Progenitor cell of endocrine pancreas (in vitro differentiated cells): ENCODE measurements at places on chromosomes 1 and 21.

DNA sequence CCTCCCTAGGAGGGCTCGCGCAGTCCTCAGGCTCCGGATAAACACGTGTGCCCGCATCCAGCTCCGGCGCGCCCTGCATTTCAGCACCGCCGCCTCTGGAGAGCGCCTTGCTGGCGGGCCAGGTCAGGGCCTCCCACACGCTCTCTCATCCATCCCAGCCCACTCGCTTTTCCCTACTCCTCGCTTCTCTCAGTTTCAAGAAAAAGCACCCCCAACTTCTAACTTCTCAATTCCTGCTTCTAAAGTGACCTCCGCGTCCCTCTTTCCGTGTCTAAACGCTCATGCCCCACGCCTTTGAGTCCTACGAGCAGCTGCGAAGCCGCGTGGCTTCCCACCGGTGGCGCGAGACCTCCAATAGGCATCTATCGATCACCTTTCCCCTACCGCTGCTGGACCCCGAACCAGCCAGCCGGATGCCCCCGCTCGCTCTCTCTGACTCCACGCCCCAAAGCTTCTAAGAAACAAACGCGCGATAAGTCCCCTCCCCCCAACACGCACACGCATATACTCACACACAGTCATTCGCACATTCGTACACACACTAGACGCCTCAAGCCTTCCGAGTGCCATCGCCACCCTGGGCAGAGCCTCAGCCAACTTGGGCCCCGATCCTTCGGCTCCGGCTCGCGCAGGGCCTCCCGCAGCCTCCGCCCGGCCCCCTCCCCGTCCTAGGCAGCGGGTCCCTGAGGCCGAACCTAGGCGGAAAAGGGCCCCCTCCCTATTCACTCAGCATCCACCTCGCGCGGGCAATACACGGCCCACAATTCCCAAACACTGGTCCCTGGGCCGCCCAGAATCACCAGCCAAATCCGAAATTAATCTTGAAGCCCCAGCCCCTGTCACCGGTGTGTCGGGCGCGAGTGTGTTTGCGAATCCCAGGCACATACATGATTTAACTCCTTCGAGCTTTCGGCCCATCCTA, 1.1 kb downstream of the NMNAT2 start:
- peak; percentile 81 for DNase-seq

DNA sequence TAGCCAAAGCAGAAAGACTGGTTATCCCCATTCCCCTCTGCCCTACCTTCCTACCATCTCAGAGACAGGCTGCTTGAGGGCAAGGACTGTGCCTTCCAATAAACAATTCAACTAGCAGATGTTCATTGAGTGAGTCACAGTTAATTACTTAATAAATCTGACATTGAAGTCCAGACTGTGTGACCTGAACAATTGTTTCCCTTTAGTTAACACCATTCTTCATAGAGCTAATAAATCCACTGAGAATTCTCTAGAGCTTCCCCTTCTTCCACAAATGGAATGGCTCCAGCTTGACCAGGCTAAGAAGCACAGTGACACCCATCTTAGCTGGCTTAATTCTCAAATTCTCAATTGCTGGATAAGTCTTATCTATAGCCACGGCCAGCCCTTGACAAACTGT, 61.9 kb upstream of the GJA5 start:
- no peak for DNase-seq

- no peak for DNase-seq
These were observed 17.3 kb upstream of the ADARB1 start for GRCh38 chr21:45056917-45057560.

DNA sequence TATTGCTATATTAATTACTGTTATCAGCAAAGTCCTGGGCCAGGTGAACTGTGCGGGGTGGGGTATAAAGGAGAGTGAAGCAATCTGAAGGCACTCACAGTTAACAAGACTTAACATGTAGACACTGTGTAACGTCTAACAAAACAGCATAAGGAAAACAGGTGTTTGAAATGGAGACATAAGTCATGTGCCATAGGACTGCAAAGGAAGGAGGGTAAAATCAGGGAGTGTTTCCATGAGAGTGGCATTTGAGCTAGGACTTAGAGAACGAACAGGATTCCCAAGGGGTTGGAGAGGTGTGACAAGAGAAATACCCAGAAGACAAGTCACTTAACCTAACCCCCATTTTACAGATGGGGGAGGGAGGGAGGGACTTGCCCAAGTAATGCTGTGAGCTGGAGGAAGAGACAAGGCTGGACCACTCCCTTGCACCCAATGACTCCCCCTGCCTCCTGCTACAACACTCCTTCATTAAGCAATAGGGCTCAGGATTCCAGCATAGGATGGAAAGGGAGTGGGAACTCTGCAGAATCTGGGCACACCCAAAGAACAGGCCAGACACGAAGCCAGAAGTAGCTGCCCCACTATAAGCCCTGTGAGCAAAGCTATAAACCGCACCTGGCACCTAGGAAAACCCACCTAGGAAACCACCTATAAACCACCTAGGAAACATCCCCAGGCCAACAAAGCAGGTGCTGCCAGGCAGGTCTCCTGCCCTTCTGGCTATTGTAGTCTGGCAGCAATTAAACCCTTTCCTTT, 6.6 kb downstream of the PEF1 start:
- no peak for DNase-seq

DNA sequence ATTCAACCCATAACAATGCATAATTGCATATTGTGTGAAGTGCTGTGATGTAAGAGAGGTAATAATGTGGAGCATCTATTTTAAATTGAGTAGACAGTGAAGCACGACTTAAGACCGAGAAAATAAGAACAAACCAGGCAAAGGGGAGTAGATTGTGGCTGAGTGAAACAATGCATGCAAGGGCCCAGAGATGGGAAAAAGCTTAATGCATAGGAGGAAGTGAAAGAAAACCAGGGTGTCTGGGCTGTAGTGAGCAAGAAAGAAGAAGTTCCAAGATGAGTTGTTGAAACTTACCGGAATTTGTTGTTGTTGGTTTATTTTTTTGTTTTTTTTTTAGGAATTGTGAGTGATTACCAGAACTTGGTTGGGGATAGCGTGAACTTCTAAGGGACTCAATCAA, 104.7 kb downstream of the SNX7 start:
- no peak for DNase-seq

- peak; percentile 56 for DNase-seq
These were observed 13.0 kb downstream of the CHIT1 start for GRCh38 chr1:203216274-203217138.

GRCh38 chr1:100535264-100535663, 2.7 kb upstream of the GPR88 start:
- no peak for DNase-seq

GRCh38 chr1:78624035-78624434, 3.8 kb downstream of the IFI44L start:
- no peak for DNase-seq

- no peak for DNase-seq
These were observed 34.5 kb upstream of the NIBAN1 start for GRCh38 chr1:185008838-185009237.

DNA sequence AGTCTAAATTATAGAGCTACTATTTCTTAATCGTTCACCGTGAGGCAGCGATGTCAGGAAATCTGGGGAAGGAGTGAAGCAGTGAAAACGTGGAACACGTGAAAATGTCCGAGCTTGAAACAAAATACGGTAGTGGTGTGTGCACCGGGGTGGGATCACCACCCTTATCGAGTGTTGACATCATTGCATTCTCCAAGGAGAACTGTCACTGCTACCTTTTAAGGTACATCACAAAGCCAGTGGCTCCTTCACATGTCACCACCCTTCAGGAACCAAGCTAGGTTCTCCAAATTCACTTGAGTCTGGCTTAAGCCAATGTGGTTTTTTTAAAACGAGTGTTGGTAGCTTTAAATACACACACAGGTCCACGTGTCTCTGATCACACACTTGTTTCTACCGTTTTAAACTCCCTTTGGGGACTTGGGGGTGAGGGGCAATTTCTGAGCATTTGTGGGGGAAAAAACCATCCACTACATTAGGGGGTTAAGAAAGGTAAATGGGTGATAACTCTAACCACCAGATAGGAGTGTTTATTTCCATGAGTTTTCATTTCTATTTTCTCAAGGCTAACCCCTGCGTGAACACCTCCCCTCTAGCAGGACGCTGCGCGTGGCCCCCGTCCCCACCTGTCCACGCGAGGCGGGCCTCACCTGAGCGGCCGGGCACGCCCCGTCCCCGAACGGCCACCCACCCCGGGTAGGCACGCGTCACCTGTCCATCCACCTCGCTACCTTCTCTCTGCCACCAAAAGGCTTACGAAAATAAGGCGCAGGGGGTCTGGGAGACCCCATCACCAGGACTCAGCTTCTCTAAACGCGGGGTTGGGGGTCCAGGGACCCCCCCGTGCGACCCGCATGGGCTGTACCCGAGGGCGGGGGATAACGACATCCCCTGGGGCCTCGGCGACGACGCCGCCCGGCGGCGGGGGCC, 978 bp downstream of the PRDM15 start:
- DNase-seq = no peak

GRCh38 chr1:61873994-61874393, 131.7 kb downstream of the PATJ start:
- no peak for DNase-seq

DNA sequence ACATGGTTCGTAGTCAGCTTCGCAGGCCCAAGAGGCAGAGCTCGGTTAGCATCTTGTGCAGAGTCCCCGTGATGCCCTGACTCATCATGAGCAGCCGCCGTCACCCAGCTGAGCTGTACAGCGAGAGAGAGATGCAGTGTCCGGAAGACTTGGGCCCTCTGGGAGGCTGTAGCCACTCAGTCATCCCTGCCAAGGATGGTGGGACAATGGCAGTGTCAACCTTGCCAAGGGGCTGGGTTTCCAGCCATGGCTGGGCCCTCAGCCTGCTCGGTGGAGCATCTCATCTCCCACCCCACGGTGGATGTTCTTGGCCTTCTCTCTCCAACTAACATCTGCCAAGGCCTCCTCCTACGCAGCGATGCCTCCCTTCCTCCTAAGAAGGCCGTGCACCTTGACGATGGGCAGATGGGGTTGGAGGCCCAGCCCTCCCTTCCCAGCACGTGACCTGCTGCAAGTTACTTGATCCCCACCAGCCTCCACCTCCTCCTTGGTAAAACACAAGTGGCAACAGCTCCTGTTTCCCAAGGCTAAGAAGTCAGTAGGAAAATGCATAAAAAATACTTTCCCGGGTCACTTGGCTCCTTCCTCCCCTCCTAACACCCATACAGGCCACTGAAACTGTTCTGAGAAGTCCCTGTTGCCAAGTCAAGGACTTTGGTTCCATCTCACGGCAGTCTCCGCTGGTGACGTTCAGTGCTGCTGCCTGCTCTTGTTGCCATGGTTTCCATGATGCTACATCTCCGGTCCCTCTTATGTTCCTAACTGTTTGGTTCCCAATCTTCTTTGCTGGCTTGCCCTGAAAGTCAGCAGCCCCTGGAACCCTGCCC, 384.7 kb upstream of the VAMP3 start:
- no peak for DNase-seq

DNA sequence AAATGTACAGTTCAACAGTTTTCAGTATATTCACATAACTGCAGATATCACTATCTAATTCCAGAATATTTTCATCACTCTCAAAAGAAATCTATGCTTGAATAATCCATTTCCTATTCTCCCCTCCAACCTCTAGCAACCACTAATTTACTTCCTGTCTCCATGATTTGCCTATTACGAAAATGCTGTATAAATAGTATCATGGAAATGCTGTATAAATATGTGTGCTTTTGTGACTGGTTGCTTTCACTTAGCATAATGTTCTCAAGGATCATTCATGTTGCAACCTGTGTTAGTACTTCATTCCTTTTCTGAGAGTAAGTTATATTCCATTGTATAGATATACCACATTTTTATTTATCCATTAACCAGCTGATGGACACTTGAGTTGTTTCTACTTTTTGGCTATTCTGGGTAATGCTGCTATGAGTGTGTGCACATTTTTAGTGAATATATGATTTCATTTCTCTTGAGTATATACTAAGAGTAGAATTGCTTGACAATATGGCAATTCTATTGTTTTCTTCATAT, 115.6 kb downstream of the TNFSF18 start:
- DNase-seq = no peak

- DNase-seq = no peak
These were observed 245.9 kb downstream of the DISC1 start for GRCh38 chr1:231872461-231872910.

GRCh38 chr1:64112281-64112680, 91.1 kb upstream of the UBE2U start:
- no peak for DNase-seq

- no peak for DNase-seq
These were observed 11.1 kb downstream of the TMEM240 start for GRCh38 chr1:1529321-1529720.

DNA sequence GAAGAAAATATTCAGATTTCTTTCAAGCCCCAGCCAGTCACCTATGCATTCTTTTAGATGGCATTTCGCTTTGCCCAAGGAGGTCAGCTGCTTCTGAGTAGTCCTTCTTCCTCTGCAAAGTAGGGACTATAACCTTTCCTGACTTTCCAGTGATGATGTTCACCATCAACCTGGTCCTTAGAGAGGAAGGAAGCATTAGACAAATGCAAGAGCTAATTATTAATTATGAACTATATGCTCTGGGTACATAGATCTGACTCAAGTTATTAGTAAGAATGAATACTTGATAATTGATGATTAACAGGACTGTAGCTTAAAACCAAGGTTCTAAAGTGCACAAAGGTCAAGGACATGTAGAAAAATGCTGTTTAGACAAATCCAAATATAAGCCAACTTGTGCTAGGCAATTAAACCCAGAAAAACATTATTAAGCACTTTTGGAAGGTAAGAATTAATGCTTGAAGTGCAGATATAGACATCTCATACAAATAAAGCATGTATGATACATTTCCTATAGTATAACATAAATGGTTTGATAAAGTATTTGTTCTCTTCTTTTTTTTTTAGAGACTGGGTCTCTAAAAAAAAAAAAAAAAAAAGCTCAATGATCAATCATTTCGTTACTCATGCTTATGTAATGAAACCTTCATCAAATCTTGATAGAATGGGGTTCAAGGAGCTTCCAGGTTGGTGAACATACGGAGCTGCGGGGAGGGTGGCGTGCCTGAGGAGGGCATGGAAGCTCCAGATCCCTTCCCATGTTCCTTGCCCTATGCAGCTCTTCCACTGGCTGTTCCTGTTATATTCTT, 11.2 kb upstream of the AGMAT start:
- DNase-seq = no peak

- no peak for DNase-seq
These were observed 2.2 kb downstream of the PPP1R8 start for GRCh38 chr1:27832762-27833161.

DNA sequence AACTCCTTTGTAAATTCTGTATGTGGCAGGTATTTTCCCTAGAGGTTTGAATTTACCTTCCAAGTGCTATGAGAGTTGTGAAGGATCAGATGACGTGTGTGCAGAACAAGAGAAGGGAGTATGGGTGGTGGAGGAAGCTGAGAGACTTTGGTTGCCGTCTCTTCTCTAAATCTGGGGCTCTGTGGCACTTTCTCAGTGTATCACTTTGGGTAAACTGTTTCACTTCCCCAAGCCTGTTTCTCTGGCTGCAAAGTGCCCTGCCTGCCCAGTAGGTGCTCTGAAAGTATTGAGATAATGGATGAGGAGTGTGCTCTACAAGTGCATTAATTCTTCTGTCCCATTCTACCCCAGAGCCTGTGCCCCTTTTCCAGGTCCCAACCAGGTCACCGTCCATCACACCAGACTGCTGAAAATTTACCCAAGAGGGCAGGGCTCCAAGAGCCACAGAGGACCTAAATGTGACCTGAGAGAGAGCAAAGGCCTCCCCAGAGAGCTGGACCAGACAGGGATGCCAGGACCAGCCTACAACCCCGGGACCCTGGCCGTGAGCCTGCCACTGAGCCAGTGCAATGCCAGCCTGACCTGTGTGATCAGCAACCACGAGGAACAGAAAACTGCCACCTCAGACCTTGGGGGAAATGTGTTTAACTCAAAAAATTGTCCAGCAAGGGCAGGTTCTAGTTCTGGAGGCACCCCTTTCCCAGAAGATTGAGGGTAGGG, 131.6 kb upstream of the ETV3 start:
- no peak for DNase-seq
